Kasumi-1 (cell line): ENCODE measurements at places on chromosomes 1 and 21.

- no peak for DNase-seq
Measured at GRCh38 chr1:157090771-157091170, 8.8 kb downstream of the ETV3L start.

- no peak for DNase-seq
Measured at GRCh38 chr1:76065270-76065669, 9.3 kb upstream of the ST6GALNAC3 start.

DNA sequence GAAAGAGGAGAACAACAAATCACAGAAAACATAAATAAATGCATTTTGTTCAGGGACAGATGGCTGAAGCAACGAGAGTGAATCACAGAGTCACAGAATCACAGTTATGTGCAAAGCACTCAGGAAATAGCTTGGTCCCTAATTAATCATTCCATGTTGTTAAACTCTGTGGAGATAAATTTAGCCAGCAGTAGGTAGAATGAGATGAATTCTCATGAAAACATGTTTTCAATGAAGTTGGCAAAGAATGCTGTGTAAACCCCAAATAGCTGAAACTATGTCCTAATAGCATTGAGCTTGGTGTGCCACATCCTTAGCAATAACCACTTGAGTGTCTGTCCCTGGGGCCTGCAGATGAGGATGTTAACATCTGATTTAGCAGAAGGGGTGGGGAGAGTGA lies 20.4 kb downstream of the LEPR start:
- DNase-seq: no peak

DNA sequence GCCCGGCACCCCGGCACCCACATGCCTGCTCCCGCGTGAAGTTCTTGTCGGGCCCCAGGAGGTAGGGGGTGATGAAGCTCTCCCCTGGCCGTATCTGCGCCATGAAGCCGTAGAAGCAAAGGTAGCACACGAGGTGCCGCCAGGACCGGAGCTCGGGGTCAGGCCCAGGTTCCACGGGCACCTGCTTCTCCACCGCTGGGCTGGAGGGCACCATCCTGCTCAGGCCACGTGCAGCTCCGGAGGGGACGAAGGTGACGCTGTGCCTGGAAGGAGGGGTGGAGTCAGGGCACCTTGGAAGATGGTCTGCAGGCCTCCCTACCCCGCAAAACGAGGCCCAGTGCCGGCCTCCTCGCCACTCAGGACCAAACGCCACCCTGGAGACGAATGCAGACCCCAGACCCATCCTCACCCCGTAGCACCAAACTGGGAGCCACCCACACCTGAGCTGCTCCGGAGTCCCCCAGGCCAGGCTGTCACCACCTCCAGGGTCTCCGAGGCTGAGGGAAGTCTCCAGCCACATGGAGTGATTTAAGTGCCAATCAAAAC lies 4.4 kb downstream of the SLC19A1 start:
- no peak for DNase-seq

GRCh38 chr1:111990026-111990877 lies 784 bp upstream of the KCND3 start:
- no peak for DNase-seq

GRCh38 chr1:30768159-30768829 lies 10.7 kb upstream of the LAPTM5 start:
- DNase-seq: no peak

DNA sequence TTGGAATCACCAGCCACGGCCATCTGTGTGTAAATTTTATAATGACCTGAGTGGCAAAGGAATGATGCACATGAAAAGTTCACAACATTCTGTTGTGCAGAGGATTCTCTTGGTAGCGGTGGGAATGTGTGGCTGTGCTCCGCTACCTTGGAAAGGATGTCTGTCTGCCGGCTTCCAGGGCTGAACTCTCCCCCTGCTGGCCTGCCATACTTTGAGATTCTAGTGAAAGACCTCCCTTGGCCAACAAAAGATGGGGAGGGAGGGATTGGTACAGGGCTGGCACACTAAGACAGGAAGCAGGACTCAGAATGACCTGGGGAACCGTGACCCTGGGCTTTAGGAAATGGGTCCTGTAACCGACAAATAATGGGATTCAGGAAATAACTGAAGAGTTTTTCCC lies 194.5 kb upstream of the PLD5 start:
- DNase-seq: no peak

GRCh38 chr1:199669916-199670315 lies 357.6 kb upstream of the NR5A2 start:
- no peak for DNase-seq

GRCh38 chr1:65344171-65344814 lies 35.0 kb downstream of the DNAJC6 start:
- DNase-seq: no peak

GRCh38 chr1:201535046-201535918 lies 3.6 kb upstream of the NAV1 start:
- peak; percentile 36 for DNase-seq

DNA sequence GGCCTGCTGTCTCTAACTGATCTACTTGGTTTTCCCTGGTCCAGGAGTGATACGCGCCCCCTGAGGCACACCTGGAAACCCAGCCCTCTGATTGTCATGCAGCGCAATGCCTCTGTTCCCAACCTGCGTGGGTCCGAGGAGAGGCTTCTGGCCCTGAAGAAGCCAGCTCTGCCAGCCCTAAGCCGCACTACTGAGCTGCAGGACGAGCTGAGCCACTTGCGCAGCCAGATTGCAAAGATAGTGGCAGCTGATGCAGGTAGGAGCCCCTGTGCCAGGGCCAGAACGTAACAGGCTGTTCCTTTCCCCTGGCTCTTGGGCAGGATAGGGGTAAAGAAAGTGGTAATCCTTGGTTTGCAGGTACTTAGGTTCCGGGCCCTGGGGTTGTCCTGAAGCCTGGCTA lies 6.8 kb downstream of the MTFR1L start:
- no peak for DNase-seq

- no peak for DNase-seq
Measured at GRCh38 chr1:204041232-204041767, 31.6 kb upstream of the SOX13 start.

- no peak for DNase-seq
Measured at GRCh38 chr21:45963232-45963570, 18.4 kb upstream of the COL6A1 start.

DNA sequence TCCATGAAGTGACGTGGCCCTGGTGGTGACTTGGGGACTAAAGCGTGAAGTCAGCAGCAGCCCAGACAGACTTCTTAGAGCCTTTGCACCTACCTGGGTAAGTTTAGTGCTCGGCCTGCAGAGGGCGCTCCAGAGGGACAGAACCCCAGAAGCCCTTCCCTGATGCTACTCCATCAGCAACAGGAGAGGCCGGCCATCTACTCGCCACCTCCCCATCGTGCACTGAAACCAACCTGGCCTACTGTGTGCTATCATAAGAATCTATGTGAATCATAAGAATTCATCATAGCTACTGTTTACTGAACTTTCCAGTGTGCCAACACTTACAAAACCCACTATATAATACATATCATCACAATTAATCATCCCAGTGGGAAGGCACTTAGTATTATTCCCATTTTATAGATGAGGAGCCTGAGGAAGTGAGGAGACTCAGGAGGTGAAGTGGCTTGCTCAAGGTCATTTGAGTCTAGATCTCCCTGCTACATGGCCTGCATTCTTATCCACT lies 7.9 kb upstream of the EDN2 start:
- peak; percentile 51 for DNase-seq

DNA sequence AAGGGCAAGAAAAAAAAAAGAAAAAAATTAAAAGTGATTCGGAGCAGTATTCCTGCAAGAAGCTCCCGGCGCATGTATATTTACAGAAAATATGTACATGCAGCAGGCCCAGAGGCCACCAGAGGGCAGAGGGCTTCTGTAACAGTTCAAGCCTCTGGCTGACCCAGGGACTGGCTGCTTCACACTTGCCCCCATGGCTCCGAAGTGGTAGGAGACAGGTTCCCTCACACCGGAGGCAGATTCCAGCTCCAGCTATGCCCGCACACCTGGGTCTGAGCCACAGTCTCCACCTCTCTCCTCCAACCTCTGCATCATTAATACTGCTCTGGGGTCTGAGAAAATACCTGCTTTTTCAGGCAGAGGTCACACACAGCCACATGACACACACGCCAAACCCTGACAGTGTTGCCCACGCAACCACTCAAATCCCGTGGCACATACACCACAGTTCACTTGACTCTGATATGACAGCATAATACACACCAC lies 2.2 kb upstream of the ARHGAP30 start:
- peak; percentile 41 for DNase-seq
